ENCODE measurements at places on chromosomes 1 and 21.

GRCh38 chr1:165162671-165163241 is 193.8 kb downstream of the LMX1A start:
- DNase-seq = no peak

DNA sequence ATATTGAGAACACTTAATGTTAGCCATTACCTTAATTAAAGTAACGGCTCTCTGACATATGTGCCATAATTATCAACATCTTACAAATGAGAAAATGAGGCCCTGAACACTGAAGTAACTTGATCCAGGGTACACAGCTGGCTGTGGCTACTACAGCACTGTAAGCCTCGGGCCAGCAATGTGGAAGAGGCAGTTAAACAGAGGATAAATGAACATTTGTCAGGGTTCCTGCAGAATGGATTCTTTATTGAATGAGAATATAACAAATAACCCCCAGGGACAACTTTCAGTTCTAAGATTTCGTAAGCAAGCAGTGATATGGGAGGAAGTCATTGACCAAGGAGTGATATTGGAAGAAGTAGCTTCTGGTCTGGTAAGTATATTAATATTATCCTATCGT is 70.5 kb upstream of the SCYL3 start:
- no peak for DNase-seq

DNA sequence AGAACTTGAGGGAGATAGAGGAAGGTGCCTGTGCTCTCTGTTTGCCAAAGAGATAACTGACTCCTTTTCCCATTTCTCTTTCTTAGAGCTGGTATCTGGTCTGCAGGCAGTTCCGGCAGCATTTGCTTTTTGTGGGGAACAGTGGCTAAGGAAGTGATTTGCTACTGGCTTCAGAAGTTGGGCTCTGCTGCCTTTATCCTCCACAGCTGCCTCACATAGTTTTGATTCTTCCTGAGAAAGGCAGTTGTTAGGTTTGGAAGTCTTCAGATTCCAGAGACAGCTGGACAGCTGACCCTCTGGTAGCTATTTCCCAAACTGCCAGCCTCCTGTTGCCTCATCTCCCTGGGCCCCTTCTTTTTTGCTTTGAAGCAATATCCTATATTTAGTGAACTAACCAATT is 62.6 kb upstream of the MACF1 start:
- no peak for DNase-seq

DNA sequence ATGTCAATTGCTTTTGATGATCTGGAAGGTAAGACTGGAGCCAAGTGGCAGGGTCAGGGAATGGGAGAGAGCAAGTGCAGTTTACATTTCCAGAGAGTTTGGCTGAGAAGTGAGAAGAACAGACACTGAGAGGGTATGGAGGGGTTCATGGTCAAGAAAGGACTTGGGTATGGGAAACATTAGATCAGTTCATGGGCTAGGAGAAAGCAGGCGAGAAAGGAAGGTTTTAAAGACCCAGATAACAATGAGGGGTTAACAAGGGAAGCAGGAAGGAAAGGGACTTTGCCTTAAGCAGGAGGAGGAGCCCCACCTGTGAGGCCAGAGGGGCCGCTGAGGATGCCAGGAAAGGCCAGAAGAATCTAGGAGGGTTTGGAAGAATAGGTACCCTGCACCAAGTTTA is 78.2 kb downstream of the DTL start:
- DNase-seq = no peak

DNA sequence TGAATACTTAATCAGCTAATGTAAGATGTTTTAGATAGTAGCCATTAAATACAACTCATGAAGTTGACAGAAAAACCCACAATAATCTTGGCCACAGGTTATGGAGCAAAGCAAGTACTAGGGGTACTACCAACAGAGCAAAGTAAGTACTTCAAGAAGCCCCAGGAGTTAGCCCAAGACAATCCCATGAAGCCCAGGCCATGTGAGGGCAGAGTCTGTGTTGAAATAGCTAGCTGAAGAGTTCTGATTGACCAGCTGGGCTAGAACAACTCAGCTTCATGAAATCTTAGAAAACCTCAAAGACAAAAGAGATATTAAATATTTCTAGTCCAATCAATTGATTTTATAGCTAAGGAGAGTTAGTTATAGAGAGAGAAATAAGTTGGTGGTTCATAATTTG is 212.9 kb upstream of the HOOK1 start:
- no peak for DNase-seq

DNA sequence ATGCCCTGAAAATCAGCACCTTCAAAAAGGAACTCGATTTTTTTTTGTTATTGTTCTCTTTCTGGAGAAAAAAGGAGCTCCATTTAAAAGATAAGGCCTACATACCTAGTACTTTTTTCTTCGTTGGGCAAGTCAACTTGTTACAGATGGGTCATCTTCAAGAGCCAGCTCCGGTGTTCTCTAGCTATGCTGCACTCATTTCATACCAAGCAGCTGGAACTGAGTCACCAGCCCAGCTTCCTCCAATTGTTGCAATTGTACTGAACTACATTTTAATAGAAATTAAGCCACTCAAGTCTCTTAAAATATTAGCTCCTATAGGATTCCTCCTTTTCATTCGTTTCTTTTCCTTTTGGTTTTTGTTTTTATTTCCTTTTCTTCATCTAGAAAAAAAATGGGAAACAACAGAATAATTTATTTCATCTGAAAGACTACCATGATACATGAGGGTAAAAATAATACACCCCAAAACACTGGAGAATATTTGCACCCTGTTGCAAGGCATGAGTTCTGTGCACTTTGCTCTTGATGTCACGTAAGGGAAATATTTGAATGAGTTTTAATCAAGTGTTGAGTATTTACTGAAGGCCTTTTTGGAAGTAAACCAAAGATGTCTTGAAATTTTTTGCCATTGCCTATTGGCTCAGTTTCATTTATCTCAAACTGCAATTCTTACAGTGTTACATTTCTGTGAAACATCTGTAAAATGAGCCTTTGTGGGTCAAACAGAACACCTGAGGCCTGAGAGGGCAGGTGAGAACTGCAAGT is 60.5 kb downstream of the CLIC4 start:
- no peak for DNase-seq
